ENCODE measurements at places on chromosomes 4 and X.

- DNase-seq, result no peak
Observed at GRCh38 chrX:107766470-107767150, 9.0 kb downstream of the TSC22D3 start.

DNA sequence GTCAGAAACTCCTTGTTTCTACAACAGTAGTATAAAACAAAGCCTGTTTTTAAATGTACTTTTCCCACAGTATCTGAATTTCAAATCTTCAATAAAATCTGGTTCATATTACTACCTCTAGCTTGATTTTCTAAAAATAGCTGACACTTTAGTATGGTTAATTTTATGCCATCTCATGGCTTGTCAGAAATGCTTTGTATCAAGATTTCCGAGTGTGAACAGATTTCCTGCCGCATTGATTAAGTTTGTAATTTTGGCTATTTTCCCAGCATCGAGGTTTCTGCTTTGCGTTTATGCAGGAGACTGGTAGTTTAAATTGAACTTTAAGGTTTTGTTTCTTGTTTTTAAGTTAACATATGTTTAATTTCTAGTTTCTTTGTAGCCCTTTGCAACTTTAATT is 44.2 kb downstream of the CLCN3 start:
- DNase-seq, result no peak

- DNase-seq, result peak; percentile 83
Observed at GRCh38 chr4:55345980-55346850, at the start of gene SRD5A3. SRD5A3 (plus strand) TSS chr4:55346242; CDS start chr4:55346337, 95 bp downstream.

- no peak for DNase-seq
Observed at GRCh38 chr4:72076562-72076961, 44.8 kb downstream of the NPFFR2 start.

DNA sequence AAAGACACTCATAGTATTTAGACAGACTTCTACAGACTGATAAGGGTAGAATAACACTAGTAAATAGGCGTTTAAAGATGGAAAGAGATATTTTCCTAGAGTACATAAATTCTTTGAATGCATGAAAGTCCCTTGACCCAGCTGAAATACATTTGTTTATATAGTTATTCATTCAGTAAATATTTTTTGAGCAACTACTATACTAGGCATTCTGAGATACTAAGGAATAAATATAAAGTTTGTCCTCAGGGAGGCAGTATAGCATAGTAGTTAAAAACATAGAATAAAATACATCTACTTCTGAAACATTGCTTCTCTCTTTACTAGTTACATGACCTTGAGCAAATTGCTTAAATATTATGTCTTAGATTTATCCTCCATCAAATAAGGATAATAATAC is 27.4 kb downstream of the HMGN5 start:
- DNase-seq, result no peak

DNA sequence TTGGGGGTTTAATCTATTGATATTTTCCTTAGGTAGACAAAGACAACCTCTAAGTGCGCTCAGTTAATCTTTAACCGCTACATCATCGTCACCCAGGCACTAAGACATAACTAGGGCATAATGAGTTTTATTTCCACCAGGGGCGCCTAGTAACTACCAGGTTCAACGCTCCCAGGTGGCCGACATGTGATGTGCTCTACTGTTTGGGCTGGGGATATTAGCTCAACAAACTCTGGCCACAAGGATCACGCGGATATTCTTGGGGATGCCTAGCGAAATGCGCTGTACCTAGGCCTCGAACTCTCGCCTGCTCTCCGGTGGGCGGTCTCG is 915 bp upstream of the RAB33B start:
- DNase-seq, result peak; percentile 74

- DNase-seq, result no peak
Observed at GRCh38 chr4:112327965-112328733, 31.0 kb downstream of the ALPK1 start.

DNA sequence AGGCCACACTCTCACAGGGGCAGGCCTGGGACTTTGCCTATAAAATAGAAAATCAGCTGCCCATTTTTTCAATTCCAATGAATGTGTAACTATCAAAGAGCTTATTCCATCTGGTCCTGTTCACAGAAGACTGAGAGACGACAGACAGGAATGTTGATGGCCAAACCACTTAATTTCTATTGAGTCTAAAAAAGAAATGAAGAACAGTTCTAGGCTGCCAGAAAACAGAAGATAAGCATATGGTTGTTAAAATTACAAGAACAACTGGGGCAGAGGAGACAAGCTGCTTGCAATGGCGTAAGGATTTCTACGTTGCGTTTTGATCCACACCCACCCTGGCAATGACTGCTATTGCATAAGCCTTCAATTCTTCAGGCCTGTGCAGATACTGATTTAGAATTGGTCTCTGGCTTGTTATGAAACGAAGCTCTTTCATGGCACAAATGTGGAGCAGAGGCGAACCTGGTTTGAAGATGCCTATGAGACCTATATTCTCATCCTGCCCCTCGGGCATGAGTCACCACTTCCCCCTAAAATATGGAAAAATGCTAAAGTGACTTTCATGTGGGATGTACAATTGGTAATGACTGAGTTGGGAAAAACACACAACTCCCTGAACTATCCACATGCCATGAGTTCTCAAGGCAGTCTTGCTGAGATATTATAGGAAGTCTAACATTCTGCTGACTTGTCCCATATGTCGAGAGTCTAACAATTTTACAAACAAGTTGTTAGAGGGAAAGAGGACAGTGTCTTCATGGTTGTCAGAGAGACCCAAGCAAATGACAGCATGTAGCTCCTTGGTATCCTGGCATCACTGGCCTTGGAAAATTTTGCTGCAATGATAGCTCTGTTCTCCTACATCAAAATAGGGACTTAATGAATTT is 37.9 kb upstream of the SORBS2 start:
- DNase-seq, result no peak

DNA sequence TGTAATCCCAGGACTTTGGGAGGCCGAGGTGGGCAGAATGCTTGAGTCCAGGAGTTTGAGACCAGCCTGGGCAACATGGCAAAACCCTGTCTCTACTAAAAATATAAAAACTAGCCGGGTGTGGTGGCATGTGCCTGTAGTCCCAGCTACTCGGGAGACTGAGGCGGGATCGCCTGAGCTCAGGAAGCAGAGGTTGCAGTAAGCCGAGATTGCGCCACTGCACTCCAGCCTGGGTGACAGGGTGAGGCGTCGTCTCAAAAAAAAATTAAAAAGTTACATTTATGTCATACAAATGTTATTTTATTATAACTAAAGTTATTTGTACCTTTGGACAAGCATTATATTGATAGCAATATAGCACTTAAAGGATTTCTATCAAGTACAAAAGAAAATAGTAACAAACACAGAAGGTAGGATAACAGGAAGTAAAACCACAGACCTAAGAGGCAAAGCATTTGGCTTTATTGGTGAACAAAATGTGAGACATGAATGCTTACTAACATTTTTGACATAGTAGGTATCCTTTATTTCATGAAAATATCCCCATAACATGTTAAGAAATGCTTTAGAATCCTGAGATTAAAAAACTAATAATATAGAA is 51.5 kb downstream of the TMEM165 start:
- DNase-seq, result no peak

- peak; percentile 12 for DNase-seq
Observed at GRCh38 chr4:75895744-75896314, 6.4 kb downstream of the PPEF2 start.

GRCh38 chrX:102085706-102086105 is 39.8 kb upstream of the TCEAL2 start:
- no peak for DNase-seq

DNA sequence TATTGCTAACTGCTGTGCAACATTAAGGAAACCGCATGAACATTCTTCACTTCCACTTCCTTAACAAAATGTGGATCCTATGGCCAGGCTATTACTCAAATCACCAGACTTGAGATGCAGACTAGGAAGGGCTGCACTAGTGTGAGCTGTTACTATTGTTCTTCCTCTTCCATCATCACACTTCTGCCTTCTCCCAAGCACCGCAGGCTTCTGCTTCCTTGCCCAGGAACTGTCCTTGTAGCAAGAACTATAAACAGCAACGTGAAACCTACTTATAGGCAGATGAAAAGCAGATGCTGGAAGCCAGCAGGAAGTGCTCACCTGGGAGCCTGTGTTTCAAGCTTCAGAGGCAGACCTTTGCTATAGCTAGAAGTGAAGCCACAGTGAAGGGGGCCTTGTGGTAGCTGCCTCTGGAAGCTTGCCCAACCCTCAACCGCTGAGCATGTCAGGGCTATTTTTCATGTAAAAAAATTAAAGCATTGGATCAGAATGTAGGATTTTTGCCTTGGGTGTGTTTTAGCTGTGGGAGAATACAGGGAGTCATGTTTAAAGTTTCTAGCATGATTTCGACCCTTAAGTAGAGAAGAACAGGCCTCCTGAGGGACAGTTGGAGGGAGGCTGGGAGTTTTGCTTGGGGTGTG is 43.9 kb downstream of the CLNK start:
- no peak for DNase-seq

GRCh38 chr4:87153078-87153870 is 67.1 kb downstream of the KLHL8 start:
- DNase-seq, result no peak

DNA sequence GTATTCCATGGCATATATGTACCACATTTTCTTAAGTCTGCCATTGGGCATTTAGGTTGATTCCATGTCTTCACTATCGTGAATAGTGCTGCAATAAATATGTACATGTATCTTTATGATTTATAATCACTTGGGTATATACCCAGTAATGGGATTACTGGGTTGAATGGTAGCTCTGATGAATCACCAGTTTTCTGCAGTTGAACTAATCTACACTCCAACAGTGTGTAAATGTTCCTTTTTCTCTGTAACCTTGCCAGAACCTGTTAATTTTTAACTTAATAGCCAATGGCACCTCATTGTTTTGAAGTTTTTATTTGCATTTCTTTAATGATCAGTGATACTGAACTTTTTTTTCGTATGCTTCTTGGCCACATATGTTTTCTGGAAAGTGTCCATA is 152.5 kb downstream of the CCNG2 start:
- DNase-seq, result no peak

DNA sequence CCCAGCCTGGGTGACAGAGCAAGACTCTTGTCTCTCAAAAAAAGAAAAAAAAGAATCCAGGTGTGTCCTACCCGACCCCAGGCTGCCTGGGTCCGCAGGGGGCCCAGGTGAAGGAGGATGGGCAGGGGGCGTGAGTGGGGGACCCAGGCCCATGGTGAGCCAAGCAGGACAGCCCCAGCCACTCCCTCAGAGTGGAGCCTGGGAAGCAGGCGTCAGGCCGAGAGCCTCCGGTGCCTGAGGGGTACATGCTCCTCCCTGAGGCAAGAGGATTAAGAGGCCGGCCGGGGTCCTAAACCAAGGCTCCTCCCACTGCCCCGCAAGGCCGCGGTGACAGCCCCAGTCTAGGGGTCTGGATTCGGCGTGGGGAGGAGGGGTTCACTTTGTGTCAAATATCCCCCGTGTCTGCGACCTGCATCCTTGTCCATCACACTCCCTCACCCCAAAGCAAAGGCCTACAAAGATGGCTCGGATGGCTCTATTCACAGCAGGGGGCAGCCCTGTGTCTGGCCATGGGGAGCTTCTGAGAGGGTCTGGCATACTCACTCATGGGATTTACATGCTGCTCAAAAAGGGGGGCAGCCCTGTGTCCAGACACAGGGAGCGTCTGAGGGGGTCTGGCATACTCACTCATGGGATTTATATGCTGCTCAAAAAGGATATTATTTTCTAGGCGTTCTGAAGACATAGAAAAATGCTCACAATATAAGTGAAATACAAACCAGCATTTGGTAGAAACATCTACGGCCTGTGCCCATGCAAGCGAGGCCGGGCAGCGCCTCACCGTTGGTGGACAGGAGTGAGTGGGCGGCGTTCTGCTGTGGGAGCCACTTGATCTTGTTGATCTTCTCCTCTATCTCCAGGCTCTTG is 94.6 kb downstream of the PPP2R2C start:
- DNase-seq, result no peak

DNA sequence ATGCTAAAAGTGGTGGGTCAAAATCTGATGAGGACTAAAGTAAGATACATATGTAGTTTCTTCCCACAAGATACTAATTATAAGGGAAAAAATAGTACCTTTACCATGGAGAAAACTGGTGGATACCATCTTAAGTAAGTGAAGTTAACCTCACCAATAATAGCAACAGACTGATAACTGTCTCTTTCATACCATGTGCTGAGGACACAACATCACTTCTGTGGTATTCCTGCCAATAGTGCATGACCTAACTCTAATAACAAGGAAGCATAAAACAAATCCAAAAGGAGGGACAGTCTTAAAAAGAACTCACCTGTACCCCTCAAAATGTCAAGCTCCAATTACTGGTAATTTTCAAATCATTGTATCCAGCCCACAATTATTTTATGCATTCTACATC is 8.8 kb downstream of the UFSP2 start:
- no peak for DNase-seq

- DNase-seq, result no peak
Observed at GRCh38 chr4:76233967-76234678, 17.4 kb upstream of the FAM47E start.

DNA sequence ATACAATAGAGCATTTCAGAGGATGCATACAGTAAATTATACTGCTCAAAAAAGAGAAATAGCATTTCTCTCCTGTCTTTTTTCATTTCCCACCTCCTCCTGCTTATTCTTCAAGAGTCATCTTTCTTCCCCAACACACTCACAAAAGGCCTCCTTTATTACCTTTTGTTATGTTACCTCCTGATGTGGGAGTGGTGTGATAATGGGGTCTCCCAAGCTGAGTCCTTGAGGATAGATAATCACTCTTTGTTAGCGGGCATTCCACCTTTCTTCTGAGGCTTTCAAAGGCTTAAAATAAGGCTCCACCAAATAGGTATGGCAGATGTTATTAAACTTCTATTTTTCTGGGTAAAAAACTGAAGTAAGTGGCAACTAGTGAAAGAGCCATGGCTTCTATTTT is 159.8 kb downstream of the CPEB2 start:
- DNase-seq, result no peak

DNA sequence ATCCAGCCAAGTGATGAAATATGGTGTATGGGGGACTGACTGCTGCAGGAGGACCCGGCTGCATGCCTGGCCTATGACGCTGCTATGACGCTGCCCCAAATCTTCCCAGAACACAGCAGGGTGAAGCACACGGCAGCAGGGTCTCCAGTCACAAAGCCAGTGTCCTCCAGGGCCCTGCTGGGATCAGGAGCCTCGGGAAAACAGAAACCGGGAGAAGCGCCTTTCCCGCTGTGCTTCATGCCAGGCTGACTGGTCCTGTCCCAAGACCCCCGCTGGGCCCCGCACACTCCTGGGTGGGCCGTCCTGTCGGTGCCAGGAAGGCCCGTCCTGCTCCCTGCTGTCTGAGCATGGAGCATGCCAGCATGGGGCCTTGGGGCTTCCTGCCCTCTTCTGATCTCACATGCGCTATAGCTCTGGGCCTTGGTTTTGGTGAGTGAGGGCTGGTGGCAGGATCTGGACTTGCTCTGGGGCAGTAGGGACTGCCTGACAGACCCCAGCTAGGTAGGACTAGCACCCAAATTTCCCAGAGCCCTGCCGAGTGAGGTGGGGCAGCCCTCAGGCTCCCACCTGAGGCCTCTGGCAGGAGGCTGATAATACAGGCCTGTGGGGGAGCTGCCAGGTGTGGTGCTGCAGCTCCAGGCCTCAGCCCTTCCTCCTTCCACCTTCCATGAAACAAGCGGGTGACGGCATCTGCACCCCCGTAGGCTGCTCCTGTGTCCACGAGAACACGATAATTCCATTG is 64.0 kb downstream of the ACOX3 start:
- DNase-seq, result no peak

- no peak for DNase-seq
Observed at GRCh38 chr4:136484996-136485395, 1047.3 kb downstream of the PCDH18 start.

- DNase-seq, result no peak
Observed at GRCh38 chrX:16140983-16141382, 17.6 kb downstream of the GRPR start.

- no peak for DNase-seq
Observed at GRCh38 chr4:87977521-87978278, 2.2 kb downstream of the SPP1 start.

Measured in CD4-positive, alpha-beta T cell treated with Interleukin-6 for 4 hours (primary cell).